CD14-positive monocyte (primary cell): ENCODE measurements at places on chromosomes 4 and X.

- no peak for DNase-seq
Measured at GRCh38 chrX:134313418-134313817, 76.4 kb downstream of the CCDC160 start.

- no peak for DNase-seq
Measured at GRCh38 chr4:62531264-62531663, 1331.1 kb downstream of the ADGRL3 start.

DNA sequence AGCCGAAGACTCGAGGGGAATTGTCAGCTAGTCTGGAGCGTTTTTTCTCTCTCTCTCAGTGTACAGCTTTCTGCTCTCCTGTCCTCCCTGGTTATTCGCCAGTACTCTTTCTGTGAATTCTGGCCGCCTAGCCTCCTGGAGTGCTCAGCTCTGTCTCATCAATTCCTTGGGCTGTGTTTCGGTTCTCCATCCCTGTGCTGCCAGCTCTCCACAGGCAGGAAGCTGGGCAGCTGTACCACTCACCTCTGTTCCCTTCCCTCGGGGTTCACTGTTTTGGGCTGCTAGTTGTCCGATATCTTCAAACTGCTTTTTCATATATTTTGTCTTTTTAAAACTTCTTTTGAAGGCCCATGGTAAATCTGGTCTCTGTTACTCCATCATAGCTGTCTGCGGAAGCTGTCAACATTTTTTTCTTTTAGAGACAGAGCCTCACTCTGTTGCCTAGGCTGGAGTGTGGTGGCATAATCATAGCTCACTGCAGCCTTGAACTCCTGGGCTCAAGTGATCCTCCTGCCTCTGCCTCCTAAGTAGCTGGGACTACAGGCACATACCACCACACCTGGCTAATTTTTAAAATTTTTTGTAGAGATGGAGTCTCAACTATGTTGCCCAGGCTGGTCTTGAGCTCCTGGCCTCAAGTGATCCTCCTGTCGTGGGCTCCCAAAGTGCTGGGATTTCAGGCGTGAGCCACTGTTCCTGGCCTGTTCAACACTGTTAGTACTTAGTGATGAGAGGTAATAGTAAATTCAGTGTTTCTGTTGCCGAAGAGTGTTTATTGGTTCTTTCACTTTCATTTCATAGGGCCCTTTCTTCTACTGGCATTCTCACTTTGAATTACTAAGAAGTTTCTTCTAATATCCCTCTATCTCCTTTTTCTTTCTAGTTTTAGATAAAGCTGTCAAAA is 18.6 kb downstream of the ZCCHC4 start:
- DNase-seq: no peak

GRCh38 chr4:147599206-147599605 is 18.0 kb upstream of the TMEM184C start:
- DNase-seq: no peak

DNA sequence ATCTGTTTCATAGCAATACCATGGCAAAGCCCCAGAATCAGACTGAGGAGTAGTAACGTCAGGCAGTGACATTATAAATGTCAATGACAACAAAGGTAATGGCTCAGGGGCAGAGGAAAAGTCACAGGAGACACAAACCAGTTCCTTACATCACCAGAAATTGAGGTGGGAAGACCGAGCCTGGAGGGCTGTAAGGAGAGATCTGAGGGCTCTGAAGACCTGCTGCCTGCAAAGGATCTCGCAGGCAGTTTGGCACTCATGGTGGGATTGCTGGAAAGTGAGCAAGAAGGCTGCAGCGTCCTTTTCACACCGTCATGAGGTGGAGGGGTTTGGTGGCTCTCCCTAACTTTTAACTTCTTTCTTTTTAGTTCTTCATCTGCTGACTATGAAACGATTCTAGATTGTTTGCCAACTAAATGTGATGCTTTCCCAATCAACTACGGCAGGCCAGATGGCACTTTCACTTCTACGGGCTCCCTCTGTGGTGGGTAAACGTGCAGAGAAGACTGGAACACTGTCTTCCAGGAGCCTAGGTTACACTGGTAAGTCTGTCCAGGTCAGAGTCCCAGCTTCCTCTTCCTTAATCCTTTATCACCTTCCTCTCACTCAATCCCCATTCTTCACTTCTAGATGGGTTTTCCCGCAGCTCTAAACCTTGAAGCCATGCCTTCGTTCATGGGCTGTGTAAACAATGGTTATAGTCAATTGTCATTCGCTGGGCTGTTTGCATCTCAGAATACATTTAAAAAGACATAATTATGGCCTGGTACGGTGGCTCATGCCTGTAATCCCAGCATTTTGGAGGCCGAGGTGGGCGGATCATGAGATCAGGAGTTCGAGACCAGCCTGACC is 58.2 kb downstream of the TBC1D9 start:
- DNase-seq: peak; percentile 13

- no peak for DNase-seq
Measured at GRCh38 chrX:46577221-46578005, 3.8 kb downstream of the CHST7 start.

GRCh38 chrX:131543774-131544173 is at the start of gene OR13H1:
OR13H1 (plus strand) TSS chrX:131544074; CDS start chrX:131544074, 0 bp downstream.
- no peak for DNase-seq

DNA sequence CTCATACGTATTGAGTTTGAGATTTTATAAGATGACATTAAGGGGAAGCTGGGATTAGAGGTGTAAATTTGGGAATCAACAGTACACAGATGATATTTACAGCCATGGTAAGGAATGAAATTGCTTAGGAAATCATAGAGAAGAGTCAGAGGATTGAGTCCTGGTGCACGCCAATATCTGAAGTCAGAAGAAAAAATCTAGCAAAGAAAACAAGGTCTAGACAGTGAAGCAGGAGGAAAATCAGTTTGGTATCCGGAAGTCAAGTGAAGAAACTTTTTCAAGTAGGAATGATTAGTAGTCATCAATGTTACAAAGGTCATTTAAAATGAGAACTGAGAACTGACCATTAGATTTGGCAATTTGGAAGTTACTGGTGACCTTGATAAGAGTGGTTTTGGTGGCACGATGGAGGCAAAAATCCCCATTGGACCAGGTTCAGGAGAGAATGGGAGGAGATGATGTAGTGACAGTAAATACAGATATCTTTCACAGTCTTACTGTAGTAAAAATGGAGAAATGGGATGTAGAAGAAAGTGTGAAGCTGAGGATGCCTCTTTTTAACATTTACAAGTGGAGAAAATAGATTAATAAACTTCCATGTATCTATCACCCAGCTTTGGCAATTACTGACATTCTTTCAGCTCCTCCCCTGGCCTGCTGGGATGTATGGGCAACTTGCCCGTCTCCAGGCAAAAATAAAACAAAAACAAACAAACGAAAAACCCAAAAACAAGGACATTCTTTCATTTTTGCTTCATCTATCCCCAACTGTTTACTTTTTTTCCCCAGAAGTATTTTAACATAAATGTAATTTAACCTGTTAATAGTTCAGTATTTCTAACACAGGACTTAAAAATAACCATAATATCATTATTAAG is 11.4 kb upstream of the GPR34 start:
- DNase-seq: no peak

- DNase-seq: no peak
Measured at GRCh38 chr4:186304866-186305505, 39.0 kb downstream of the F11 start.

GRCh38 chr4:183244019-183244418 is 76.1 kb downstream of the CLDN22 start:
- no peak for DNase-seq

GRCh38 chrX:118595501-118596042 is 100.0 kb downstream of the DOCK11 start:
- DNase-seq: no peak

GRCh38 chrX:143580266-143580665 is 55.6 kb downstream of the SLITRK4 start:
- peak; percentile 32 for DNase-seq

DNA sequence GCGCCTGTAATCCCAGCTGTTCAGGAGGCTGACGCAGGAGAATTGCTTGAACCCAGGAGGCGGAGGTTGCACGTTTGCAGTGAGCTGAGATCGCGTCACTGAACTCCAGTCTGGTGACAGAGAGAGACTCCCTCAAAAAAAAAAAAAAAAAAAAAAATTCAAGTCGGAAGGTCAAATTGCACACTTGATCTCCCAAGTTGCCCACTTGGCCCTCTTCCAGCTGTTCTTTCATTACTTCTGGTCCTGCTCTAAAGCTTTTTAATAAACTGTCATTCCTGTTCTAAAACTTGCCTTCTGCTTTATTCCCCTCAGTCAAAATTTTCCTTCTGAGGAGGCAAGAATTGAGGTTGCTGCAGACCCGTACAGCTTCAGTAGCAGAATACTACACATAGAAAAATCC is 2358.0 kb downstream of the ARAP2 start:
- no peak for DNase-seq

GRCh38 chr4:168817370-168817769 is 192.7 kb downstream of the CBR4 start:
- DNase-seq: no peak

DNA sequence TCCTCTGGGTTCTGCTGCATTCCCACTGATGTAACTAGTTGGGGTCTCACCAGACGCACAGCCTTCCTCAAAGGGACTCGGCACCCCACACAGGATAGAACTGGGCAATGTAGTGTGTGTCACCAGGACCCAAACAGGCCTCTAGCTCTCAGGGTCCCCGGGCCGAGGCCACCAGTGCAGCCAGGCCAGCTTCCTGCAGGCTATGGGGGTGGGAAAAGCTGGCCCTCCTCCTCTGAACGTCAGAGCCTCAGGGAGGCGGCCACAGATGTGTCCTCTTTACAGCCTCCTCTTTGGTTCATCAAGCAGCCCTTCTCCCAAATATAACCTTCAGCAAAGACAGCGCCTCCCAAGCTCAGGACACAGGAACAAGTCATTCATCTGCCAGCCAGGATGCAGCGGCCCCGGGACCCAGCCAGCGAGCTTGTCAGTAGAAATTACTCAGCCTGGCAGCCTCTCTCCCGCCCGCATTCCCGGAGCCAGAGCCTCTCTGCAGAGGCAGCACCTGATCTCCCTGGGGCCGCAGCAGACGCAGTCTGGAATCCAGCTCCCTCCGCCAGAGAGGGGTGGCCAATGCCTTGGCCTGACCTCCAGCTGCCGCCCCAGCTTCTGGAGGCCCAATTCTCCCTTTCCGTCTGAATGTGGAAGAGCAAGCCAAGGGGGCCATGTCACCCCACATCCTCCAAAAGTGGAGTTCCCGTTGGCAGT is 288.5 kb downstream of the FBXW7 start:
- no peak for DNase-seq

GRCh38 chrX:68183612-68184214 is 249.6 kb downstream of the OPHN1 start:
- DNase-seq: no peak

- DNase-seq: no peak
Measured at GRCh38 chrX:1400742-1401471, 9.0 kb upstream of the SLC25A6 start.

GRCh38 chr4:79198951-79199587 is 126.8 kb downstream of the NAA11 start:
- DNase-seq: no peak

- no peak for DNase-seq
Measured at GRCh38 chrX:150052226-150052625, 113.9 kb upstream of the EOLA2 start.

DNA sequence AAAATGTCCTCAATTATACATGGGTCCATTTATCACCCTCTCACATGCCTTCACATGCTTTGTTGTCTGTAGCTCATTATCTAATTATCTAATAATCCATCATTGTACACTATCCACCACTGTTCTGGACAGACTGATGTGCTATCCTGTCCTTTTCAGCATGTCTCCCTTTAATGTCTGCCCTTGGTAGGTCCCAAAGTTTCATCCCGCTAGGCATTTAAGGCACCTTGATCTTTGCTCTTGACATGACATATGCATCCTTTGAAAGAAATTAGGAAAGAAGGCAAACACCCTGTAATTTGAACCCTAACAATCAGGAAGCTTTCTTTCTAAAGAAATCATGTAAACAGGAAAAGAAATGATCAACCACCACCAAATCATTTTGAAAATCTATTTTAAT is 5.7 kb downstream of the CHST7 start:
- DNase-seq: no peak

GRCh38 chr4:157226035-157226434 is 5.5 kb downstream of the GRIA2 start:
- DNase-seq: no peak

- no peak for DNase-seq
Measured at GRCh38 chr4:11507920-11508319, 79.2 kb upstream of the HS3ST1 start.

GRCh38 chr4:8155048-8155447 is 3.6 kb downstream of the ABLIM2 start:
- DNase-seq: no peak

DNA sequence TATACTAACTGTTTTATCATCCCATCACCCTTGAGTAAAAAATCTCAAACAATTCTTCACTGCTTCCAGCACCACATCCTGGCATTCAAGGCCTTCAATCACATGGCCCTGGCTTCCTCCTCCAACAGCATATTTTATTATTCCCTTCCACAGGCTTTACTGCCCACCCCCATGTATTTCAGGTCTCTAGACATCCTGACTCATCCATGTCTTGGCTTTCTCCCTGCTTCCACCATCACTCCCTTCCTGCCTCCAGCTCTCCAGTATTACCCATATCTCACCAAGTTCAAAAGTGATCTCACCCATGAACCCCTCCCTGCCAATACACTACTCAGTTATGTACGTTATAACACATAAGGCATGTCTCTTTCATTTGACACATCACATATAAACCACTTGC is 34.7 kb upstream of the PLAC1 start:
- DNase-seq: no peak

GRCh38 chr4:35238793-35239192 is 1005.5 kb downstream of the ARAP2 start:
- no peak for DNase-seq

- DNase-seq: no peak
Measured at GRCh38 chr4:21991050-21991449, 42.5 kb upstream of the KCNIP4 start.

- DNase-seq: no peak
Measured at GRCh38 chrX:2691543-2692220, 587 bp downstream of the CD99 start.

DNA sequence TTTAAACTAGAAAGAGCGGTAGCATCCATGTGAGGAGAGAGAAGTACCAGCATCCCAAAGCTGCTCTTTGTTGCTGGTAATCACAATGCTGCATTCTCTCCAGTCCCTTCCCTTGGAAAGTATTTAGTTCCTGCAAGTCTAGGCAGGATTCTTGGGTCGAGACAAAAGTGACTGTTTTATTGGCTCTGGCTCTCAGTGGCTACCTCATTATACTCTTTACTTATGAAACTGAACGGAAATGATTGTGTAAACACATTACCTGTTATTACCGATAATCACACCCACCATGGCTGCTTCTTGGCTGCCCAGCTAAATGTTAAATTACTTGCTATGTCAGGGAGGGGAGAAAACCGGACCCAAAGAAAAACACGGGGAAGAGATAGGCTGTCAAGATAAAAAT is 26.2 kb downstream of the ATXN3L start:
- no peak for DNase-seq
